ENCODE measurements at places on chromosomes 16 and 17.

DNA sequence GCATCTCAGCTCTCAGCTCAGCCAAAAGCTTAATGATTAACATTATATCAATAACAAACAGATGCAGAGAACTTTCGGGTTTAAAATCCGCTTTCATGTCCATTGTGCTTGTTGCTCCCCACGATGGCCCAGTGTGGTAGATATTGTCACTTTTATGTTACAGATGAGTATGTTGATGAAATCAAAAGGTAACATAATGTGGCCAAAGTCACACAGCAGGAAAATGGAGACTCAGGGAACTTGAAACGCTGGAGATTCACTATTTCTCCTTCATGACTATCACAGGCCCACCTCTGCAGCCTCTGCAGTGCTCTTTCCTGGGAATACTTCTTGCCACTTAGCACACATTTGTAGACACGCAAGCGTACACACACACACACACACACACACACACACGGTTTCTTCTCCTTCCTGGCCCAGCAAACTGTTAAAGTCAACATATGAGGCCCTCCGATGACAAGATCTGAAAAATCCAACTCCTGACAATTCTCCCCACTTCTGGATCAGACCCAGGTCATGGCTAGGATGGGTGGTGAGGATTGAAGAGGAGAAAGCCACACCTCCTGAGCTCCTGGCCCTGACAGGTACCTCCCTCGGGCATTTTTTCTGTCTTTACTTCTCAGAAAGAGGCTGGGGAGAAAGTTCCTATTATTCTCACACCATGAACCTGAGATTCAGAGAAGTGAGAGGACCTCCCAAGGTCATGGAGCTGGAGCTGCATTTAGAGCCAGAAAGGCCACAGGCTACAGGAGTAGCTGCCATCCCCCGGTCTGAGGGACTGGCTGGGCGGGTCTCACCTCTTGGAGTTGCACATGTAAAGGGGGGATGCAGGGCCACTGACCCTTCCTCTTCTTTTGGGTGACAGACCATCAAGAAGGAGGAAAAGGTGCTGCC lies 9.7 kb downstream of the DRC7 start:
- no peak for DNase-seq

- DNase-seq: no peak
Measured at GRCh38 chr17:74108126-74108705, 95.3 kb upstream of the RPL38 start.

DNA sequence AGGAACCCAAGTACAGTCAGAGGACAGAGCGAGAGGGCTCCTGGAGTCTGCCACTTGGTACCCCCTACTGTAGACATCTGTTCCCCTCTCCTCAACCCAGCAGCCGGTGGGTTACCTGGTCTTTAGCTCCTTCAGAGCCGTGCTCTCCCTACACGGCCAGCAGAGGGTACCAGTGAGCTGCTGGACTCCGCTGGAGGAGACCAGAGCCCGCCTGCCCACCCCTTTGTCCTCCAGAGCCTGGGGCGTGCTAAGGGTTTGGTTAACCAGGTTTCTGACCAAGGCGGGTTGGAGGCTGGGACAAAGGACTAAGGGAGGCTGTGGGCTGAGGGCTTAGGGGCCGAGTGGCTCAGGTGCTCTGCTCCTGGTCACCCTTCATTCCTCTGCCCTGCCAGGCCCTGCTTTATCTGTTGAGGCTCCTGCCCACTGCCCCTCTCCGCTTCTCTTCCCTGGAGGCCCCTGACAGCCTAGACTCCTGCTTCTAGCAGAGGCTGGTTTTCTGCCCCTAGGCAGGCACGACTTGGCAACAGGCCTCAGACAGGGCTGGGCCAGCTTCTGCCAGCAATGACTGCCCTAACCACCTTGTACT lies 2.7 kb upstream of the HSD11B2 start:
- peak; percentile 56 for DNase-seq

GRCh38 chr16:28499854-28500253 lies 5.4 kb downstream of the APOBR start:
- no peak for DNase-seq

DNA sequence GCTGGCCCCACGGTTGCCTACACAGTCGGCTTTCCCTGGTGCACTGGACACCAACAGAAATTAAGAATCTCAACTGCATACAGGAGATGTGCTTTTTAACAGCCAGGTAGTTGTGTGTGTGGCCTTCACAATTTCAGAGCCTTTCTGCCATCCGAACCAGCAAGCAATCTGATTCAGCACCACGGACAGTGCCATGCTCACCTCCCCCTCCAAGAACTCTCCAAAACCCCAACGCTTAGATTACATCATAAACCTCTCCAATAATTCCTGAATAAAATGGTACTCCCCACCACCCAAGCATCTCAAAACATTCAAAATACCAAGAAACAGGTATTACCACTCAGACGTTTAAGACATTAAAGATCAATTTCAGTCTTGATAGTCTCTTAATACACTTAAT lies 31.8 kb downstream of the USP7 start:
- DNase-seq: peak; percentile 55
